ENCODE measurements at places on chromosomes 7 and 10. TPM values are rescaled to one million over a fixed set of nuclear protein-coding genes. Genes with fewer than 3 reads are reported as not detected.

Gene COL1A2
- 3,638 TPM for polyA plus RNA-seq

Gene NDUFB8
- 160 TPM for polyA plus RNA-seq

Gene AZGP1
- not detected for polyA plus RNA-seq

Gene GTF2IRD2
- polyA plus RNA-seq, result 10.7 TPM

Gene HOXA11
- polyA plus RNA-seq, result 0.03 TPM

Measured in fibroblast of lung (primary cell).